ENCODE measurements at places on chromosomes 7 and 10.

GRCh38 chr7:37756797-37757551 lies 73.4 kb downstream of the GPR141 start:
- no peak for DNase-seq

DNA sequence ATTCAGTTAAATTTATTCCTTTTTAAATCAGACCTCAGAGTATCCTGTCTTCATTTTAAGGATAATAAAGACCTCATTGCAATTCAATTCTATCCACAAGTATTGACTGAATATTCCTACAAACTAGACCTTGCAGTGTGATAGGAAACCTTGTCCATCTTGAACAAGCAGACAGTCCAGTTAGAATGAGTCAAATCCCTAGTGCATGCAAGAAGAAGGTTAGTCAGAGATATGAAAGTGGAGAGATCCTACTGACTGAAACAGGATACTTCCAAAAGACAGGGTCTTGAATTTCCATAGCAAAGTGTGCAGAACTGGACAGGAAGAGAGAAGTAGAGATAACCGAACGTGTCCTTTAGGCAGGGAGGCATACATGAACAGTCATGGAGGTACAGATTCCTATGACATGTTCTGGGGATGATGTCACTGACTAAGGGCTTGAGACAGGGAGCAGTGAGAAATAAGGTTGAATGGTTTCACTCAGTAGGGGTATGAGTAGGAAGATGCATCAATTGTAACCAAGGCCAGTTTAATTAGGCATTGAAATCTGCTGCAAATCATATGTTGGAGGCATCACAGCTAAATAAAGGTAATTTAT lies 45.2 kb downstream of the PPP1R3A start:
- no peak for DNase-seq

GRCh38 chr7:135238112-135238744 lies 4.6 kb downstream of the STRA8 start:
- no peak for DNase-seq

- DNase-seq = no peak
These were observed 95.1 kb upstream of the LRGUK start for GRCh38 chr7:134031835-134032617.

DNA sequence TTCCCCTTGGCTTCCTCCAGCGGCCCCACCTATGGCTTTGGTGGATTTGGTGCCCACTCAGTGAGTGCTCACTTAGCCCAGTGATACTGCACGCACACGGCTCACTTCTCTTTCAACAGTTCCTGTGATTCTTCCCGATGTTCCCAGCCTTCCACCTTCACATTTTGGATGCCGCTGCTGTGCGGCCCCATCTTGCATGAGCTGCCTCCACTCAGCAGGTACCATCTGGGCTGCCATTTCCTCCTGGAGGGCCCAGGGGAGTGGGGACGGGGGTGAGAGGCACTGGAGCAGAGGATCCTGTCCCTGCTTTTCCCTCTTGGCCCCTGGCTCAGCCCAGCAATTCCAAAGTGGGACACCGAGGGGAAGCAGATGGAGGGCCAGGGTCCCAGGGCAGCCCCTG lies 323.3 kb upstream of the ZNF32 start:
- DNase-seq = no peak

- DNase-seq = no peak
These were observed 17.5 kb upstream of the NOM1 start for GRCh38 chr7:156932006-156932405.

DNA sequence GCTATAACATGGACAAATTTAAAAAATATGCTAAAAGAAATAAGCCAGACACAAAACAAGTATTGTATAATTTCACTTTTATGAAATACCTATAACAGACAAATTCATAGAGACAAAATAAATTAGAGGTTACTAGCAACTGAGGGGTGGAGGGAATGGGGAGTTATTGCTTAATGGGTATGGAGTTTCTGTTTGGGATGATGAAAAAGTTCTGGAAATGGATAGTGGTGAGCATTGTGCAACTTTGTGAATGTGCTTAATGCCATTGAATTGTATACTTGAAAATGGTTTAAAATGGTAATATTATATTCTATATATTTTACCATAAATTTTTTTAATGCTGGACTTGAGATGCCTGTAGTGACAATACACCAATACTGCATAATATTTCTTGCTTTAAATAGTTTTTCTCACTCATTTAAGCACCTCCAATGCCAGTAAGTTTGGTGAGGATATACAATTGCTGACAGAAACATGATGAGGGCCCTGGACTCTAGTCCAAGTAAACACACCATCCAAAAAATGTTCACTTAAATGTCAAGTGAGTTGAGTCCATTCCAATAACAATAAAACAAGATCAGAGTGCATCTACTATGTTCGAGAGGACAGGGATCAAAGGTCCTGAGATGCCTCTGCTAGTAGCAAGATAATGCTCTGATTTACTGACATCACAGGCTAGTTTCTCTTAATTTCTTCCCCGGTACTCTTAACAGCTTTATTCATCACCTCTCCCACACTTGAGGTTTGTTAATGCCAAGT lies 71.9 kb downstream of the NT5C2 start:
- DNase-seq = no peak

- no peak for DNase-seq
These were observed 140.9 kb downstream of the CXCL12 start for GRCh38 chr10:44243851-44244510.

GRCh38 chr10:48535416-48536155 lies 69.3 kb downstream of the ARHGAP22 start:
- no peak for DNase-seq

DNA sequence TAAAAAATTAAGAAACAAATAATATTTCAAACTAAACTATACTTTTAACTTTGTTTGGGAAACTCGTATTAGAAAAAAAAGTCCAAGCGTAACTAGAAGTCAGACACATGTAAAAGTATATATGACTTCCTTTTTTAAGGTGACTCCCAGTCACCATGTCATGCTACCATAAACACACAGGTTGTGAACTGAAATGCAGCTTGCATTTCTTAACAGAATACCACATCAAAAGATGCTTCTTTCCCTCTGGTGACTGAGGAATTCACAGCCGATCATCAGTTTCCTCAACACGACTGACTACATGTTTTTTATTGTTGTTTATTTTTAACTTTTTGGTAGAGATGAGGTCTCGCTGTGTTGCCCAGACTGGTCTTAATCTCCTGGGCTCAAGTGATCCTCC lies 445.0 kb downstream of the PARD3 start:
- no peak for DNase-seq

GRCh38 chr10:17790651-17791050 lies 18.5 kb upstream of the MRC1 start:
- DNase-seq = no peak

GRCh38 chr7:63925262-63925625 lies 73.4 kb upstream of the ZNF722 start:
- DNase-seq = no peak

GRCh38 chr7:120360918-120361317 lies 87.9 kb downstream of the KCND2 start:
- DNase-seq = peak; percentile 9
